Forelimb muscle (tissue), 1 donor: ENCODE measurements at places on chromosomes 11 and 22. TPM values are rescaled to one million over a fixed set of nuclear protein-coding genes. Genes with fewer than 3 reads are reported as not detected.

CCDC87 gene
- polyA plus RNA-seq, result 0.06 TPM

MISFA gene
- 5.9 TPM for polyA plus RNA-seq

APLNR gene
- polyA plus RNA-seq, result 86.9 TPM

SCN4B gene
- 4.7 TPM for polyA plus RNA-seq

MUC5B gene
- polyA plus RNA-seq, result not detected

TP53AIP1 gene
- polyA plus RNA-seq, result 0.10 TPM
